ENCODE measurements at places on chromosomes 1 and 21.
A peak's percentile ranks its signal among the peaks of the same experiment; 100 is the strongest.

DNA sequence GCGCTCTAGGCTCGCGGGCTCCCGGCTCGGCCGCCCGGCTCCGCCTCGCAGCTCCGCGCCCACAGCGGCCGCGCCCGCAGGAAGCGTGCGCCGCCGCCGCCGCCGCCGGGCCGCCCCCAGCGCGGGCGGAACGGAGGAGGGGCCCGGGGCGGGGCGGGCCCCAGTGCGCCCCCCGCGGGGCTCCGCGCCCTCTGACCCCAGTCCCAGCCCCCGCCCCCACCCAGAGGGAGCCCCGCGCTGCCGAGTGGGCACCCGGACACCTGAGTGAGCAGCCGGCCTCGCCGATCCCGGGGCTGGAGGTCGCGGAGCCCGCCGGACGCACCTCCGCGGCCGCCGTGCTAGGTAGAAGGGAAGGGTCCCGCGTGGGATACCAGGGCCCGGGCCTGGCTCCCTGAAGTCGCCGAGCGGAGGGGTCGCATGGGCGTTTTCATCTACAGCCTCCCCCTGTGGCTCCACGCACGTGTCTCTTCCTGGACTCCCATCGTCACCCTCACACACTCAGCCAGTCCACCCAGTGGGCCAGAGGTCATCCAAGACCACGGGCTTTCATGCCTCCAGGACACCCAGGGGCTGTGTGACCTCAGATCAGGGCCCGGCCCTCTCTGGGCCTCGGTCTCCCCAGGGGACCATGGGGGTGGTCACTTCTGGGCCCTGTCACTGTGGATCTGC is at the start of gene SDC3:
Gene SDC3 (minus strand): TSS at position 63 of the 669 bp plus-strand sequence. CDS start 172 bp downstream, outside the sequence.
- no peak for DNase-seq

- DNase-seq = no peak
Measured at GRCh38 chr1:80083892-80084291, 1077.4 kb upstream of the ADGRL4 start.

DNA sequence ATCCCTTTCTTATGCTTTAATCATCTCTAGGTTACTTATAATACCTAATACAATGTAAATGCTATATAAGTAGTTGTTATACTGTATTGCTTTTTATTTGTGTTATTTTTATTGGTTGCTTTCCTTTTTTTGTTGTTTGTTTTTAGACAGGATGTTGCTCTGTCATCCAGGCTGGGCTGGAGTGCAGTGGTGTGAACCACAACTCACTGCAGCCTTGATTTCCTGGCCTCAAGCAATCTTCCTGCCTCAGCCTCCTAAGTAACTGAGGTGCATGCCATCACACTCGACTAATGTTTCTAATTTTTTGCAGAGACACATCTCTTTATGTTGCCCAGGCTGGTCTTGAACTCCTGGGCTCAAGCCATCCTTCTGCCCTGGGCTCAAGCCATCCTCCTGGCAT is 26.9 kb downstream of the KRTAP19-8 start:
- no peak for DNase-seq

DNA sequence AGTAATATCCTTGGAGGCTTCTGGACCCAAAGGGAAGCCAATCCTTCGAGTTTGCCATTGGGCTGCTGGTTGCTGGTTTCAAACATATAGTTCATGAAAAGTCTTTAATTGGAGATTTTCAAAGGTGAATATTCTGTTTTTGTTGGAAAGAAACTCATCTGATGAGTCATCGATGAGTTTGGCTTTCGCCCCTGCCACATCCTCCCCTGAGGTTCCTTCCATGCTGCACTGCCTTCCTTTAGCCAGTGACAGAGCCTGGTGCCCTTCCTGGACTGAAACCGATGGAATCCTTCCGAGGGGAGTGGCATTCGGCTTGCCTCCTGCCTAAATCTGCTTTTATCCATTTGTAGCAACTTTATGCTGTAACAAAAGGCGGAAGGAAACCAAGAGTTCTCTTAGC is 550.0 kb downstream of the KIF26B start:
- no peak for DNase-seq

- no peak for DNase-seq
Measured at GRCh38 chr1:53449021-53449420, 10.2 kb upstream of the DMRTB1 start.

GRCh38 chr1:29406814-29407213 is 170.5 kb downstream of the PTPRU start:
- DNase-seq = no peak

GRCh38 chr1:7953850-7954609 is 7.5 kb upstream of the PARK7 start:
- DNase-seq = peak; percentile 88

DNA sequence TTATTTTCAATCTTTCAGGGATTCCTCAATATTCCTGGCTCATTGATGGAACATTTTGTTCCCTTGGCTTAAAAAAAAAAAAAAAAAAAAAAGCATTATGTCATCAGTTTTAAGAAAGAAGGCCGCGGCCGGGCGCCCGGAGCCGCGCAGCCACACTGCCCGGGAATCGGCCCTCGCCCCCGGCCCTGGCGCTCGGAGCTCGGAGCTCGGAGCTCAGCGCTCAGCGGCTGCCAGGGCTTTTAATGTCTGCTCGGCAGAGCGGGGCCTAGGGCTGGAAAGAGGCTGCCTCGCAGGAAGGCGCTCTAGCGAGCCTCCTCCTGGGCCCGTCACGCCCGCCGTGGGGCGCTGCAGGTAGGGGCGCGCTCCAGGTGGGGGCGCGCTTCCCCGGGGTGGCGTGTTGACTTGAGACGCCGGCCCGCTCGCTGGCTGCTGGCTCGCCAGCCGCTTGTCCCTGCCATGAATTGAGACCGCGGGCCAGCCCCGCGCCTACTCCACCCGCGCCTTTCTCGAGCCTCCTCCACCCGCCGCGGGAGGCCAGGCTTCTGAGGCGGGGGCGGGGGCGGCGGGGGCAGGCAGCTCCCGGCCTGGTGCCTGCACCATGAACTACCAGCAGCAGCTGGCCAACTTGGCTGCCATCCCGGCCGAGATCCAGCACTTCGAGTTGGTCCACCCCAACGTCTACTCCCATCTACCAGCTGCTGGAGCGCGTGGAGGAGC is 5.4 kb upstream of the TDRD5 start:
- peak; percentile 43 for DNase-seq

DNA sequence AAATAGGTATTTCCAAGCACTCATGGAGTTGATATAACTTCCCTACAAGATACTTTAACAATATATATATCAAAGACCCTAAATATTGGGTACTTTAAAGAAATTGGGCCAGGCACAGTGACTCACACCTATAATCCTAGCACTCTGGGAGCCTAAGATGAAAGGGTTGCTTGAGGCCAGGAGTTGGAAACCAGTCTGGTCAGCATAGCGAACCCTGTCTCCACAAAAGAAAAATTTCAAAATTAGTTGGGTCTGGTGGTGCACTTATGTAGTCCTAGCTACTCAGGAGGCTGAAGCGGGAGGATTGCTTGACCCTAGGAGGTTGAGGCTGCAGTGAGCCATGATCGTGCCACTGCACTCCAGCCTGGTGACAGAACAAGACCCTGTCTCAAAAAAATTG is 393.9 kb upstream of the DEPDC1 start:
- DNase-seq = no peak

GRCh38 chr1:57770772-57771171 is 346.9 kb upstream of the DAB1 start:
- no peak for DNase-seq
